ENCODE measurements at places on chromosomes 7 and 10. TPM values are rescaled to one million over a fixed set of nuclear protein-coding genes. Genes with fewer than 3 reads are reported as not detected.

DNA sequence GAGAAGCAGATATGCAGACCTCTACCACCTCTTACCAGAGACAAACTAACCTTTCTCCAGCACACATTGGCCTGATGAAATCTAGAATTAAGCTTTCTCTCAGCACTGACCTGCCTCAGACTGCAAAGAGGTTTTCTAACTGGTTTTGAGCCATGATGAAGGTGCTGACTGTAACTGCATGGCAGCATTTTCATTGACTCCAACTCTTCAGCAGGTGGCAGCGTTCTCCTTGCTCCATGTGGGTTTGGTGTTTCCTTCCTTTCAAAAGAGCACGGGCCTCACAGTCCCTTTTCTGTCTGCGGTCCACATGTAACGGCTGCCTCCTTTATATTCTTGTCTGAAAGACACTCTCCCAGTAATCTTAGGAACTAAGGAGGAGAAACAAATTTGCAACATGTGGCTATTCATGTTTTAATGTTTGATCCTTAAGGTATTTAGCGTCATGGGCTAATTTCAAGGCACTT is 12.6 kb downstream of the KLLN start:
- no peak overlapping the region for H3K27ac ChIP-seq
- H3K4me3 ChIP-seq = no peak overlapping the region
- no peaks in the 10 kb centered on the region for H3K4me1 ChIP-seq
- H3K27me3 ChIP-seq = no peaks in the 10 kb centered on the region

GRCh38 chr7:148791546-148791945 is 92.5 kb downstream of the EZH2 start:
- no peak for DNase-seq
- no peak overlapping the region for H3K27ac ChIP-seq
- H3K4me3 ChIP-seq = no peak overlapping the region
- H3K36me3 ChIP-seq = peaks cover 13% of the 10 kb centered on the region

DNA sequence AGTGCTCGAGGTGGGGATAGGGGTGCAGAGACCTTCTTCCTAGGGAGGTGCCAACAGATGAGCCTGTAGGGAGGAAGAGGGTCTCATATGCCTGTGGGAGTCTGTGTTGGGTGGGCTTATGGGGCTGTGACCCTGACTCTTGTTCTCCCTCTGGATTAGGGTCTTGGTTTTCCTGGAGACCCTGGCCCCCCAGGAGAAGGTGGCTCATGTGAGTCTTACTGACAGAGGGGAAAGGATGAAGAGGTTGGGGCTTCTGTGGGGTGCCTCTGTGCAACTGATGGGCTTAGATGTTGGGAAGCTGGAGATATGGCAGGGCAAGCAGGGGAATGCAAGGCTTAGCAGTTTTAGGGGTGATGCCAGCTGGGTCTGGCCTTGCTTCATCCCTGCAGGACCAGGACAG is 20.2 kb upstream of the VOPP1 start:
- no peaks in the 10 kb centered on the region for H3K36me3 ChIP-seq
- H3K4me1 ChIP-seq = no peaks in the 10 kb centered on the region
- no peak overlapping the region for H3K27ac ChIP-seq
- no peak overlapping the region for H3K4me3 ChIP-seq
- DNase-seq = no peak

- H3K27ac ChIP-seq = no peak overlapping the region
- H3K36me3 ChIP-seq = no peaks in the 10 kb centered on the region
- no peak overlapping the region for H3K4me3 ChIP-seq
- H3K27me3 ChIP-seq = no peaks in the 10 kb centered on the region
These were observed 12.2 kb upstream of the HYCC1 start for GRCh38 chr7:23026164-23026563.

DNA sequence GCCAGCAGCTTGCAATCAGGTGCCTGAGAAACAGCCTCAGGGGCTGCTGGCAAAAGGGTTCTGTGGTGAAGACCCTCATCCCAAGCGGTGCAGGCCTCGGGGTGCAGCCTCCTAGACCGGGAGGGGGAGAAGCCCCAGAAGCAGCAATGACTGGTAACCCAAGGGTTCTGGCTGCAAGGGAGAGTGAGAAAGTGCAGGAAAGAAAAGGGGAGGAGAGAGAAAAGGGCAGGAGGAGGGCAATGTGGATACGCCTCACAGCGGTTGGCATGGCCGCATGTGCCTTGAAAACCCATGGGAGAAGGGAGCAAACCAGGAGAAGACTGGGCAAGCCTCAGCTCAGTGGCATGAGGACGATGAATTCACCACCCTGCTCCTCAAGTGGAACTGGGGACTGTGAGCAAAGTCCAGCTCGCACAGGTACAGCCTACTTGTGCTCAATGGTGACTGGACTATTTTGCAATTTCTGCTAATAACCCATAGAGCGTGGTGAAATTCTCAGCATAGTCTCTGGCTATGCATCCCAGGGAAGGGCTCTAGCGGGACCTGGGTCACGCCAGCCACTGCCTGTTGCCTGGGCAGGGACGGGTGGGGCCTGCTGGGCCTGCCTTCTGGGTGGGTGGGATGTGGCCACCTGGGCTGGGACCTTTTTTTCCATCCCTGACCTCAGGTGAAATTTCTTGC is 6.2 kb downstream of the CLRN3 start:
- DNase-seq = no peak
- no peaks in the 10 kb centered on the region for H3K27me3 ChIP-seq
- no peaks in the 10 kb centered on the region for H3K36me3 ChIP-seq
- no peak overlapping the region for H3K4me3 ChIP-seq

- H3K4me3 ChIP-seq = no peak overlapping the region
- no peak overlapping the region for H3K27ac ChIP-seq
- DNase-seq = no peak
- no peaks in the 10 kb centered on the region for H3K27me3 ChIP-seq
- H3K36me3 ChIP-seq = no peaks in the 10 kb centered on the region
These were observed 307.4 kb upstream of the SEMA3C start for GRCh38 chr7:81226234-81226633.

DNA sequence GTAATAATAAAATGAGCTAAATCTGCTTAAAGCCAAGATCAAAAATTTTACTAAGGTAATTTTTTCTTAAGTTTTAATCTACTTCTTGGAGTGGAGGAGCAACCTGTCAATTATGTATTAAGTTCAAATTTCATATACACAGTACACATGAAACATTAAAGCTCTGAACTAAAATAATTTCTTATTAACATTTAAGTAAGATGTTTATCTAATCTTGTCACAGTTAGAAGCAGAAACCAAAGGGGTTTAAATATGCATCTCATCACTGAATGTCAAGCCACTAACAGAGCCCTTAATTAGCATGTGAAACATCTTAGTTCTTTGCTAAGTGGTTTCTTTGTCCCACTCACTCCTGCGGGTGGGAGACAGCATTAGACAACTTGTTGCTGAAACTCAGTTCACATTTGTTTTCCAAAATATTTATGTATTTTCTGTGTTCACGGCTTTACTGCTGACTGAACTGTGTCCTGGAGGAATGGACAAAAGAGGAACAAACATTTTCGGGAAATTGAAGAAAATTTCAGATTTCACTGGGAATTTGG is 130.9 kb upstream of the MBL2 start:
- H3K4me1 ChIP-seq = no peaks in the 10 kb centered on the region
- no peak for DNase-seq
- H3K27ac ChIP-seq = no peak overlapping the region
- no peaks in the 10 kb centered on the region for H3K27me3 ChIP-seq
- H3K4me3 ChIP-seq = no peak overlapping the region
- no peaks in the 10 kb centered on the region for H3K36me3 ChIP-seq

GRCh38 chr10:64142395-64142794 is 621.2 kb downstream of the REEP3 start:
- no peak overlapping the region for H3K4me3 ChIP-seq
- H3K36me3 ChIP-seq = no peaks in the 10 kb centered on the region
- H3K4me1 ChIP-seq = no peaks in the 10 kb centered on the region
- no peak for DNase-seq
- H3K27ac ChIP-seq = no peak overlapping the region

DNA sequence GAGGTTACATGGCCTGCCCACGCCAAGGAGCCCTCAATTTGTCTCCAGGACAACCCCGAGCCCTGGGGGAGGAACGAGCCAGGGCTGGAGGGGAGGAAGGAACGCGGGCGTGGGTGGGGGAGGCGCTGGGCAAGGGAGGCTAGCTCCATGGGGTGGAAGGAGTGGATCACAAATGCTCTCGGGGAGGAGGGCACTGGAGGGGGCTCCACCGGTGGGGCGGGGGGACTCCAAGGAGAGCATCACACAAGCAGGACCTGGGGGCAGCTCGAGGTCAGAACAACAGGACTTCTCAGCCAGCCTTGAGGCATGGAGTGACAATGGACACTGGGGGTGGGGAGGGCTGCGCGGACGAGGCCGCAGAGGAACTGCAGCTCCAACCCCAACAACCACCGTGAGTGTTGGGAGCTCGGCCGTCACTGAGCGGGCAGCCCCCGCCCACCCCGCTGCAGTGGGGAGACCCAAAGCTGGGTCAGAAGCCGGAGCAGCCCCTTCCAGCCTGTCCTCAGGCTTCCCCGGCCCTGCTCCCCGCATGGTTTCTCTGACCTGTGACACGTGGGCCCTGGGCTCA is 41.1 kb downstream of the STK32C start:
- H3K4me1 ChIP-seq = peaks cover 5% of the 10 kb centered on the region
- no peak overlapping the region for H3K27ac ChIP-seq
- H3K27me3 ChIP-seq = no peaks in the 10 kb centered on the region
- DNase-seq = no peak

DNA sequence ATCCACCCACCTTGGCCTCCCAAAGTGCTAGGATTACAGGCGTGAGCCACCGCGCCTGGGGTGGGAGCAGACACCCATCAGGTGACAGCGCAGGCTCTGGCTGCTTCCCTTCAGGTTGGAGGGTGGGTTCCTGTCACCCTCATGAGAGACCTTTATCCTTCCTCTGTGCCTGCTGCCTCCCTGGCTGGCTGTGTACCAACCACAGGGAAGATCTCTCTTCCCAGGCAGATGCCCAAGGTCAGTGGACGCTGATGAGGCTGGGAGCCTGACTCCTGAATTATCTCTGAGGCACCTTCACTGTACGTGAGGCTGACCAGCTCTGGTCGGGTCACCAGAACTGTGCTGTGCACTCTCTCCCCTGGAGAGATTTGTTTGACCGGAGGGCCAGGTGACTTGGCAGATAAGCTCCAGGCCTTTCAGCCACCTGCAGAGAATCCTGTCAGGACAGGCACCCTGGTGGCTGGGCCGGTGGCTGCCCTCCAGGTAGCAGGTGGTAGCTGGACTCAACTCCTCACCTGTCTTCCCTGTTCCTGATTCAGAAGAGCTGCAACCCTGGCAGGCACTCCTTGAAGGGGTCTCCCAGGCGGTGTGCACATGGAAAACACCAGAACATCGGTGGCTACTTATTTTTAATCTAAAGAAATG is 251.9 kb downstream of the GLRX3 start:
- H3K27me3 ChIP-seq = no peaks in the 10 kb centered on the region
- DNase-seq = no peak
- no peaks in the 10 kb centered on the region for H3K36me3 ChIP-seq
- no peak overlapping the region for H3K27ac ChIP-seq
- H3K4me3 ChIP-seq = no peak overlapping the region

- DNase-seq = no peak
- H3K27me3 ChIP-seq = no peaks in the 10 kb centered on the region
- H3K27ac ChIP-seq = no peak overlapping the region
- H3K4me3 ChIP-seq = no peak overlapping the region
- H3K4me1 ChIP-seq = no peaks in the 10 kb centered on the region
These were observed 66.7 kb upstream of the PDZD8 start for GRCh38 chr10:117441812-117442443.

- no peaks in the 10 kb centered on the region for H3K4me1 ChIP-seq
- DNase-seq = no peak
- H3K4me3 ChIP-seq = no peak overlapping the region
- no peak overlapping the region for H3K27ac ChIP-seq
- no peaks in the 10 kb centered on the region for H3K36me3 ChIP-seq
- H3K27me3 ChIP-seq = no peaks in the 10 kb centered on the region
These were observed 359.9 kb downstream of the GLRX3 start for GRCh38 chr10:130495891-130496636.

GRCh38 chr10:24680647-24681524 is 42.8 kb downstream of the ARHGAP21 start:
- no peaks in the 10 kb centered on the region for H3K27me3 ChIP-seq
- no peak for DNase-seq
- no peaks in the 10 kb centered on the region for H3K4me1 ChIP-seq
- H3K36me3 ChIP-seq = no peaks in the 10 kb centered on the region

- DNase-seq = no peak
- no peaks in the 10 kb centered on the region for H3K27me3 ChIP-seq
- no peak overlapping the region for H3K4me3 ChIP-seq
- H3K4me1 ChIP-seq = no peaks in the 10 kb centered on the region
- H3K27ac ChIP-seq = no peak overlapping the region
These were observed 529.6 kb downstream of the DNAJB6 start for GRCh38 chr7:157866336-157866924.

DNA sequence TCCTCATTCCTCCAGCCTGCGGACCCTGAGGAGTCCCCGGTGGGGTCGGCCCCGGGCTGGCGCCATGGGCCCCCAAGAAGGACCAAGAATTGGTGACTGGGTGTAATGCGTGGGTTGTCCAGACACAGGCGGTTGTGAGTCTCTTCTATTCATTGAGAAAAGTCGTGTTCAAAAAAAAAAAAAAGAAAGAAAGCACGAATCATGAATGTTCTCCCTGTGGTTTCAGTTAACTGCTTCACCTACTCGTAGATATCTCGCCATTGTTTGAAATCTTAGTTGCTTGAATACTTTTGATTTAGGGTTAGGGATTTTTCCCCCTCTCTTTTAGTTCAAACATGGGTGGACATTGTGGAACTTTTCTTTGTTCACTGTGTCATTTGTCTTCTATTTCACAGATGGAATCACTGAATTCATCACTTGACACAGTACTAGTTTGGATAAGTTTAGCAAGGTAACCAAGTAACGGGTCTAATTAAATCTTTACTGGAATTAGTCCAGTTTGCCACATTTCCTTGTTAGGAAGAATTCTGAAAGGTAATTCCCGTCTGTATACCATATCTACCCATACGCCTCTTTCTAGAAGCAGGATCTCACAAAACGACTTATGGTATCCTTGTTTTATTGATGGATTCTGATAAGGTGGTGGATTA is 775 bp downstream of the STARD3NL start:
- H3K27ac ChIP-seq = peak overlapping the region; percentile 92
- H3K4me3 ChIP-seq = peak overlapping the region; percentile 71

Gene EGR2
- 2.5 TPM for total RNA-seq

Gene LEP
- not detected for total RNA-seq

Gene RASA4
- 10.5 TPM for total RNA-seq

Gene FAM25G
- not detected for total RNA-seq

Gene PIK3AP1
- total RNA-seq = 3.8 TPM

Gene TMEM236
- 0.14 TPM for total RNA-seq

Gene FAM13C
- 66.7 TPM for total RNA-seq

Gene LIPK
- total RNA-seq = not detected

Gene FAM25A
- not detected for total RNA-seq

Gene ZNF735
- not detected for total RNA-seq

Gene TMEM196
- total RNA-seq = not detected

Gene CHAT
- not detected for total RNA-seq

Measured in prostate gland (tissue), 2 donors.